ENCODE measurements at places on chromosomes 12 and 14.

GRCh38 chr12:85516667-85517325 lies 236.8 kb downstream of the ALX1 start:
- DNase-seq: no peak

DNA sequence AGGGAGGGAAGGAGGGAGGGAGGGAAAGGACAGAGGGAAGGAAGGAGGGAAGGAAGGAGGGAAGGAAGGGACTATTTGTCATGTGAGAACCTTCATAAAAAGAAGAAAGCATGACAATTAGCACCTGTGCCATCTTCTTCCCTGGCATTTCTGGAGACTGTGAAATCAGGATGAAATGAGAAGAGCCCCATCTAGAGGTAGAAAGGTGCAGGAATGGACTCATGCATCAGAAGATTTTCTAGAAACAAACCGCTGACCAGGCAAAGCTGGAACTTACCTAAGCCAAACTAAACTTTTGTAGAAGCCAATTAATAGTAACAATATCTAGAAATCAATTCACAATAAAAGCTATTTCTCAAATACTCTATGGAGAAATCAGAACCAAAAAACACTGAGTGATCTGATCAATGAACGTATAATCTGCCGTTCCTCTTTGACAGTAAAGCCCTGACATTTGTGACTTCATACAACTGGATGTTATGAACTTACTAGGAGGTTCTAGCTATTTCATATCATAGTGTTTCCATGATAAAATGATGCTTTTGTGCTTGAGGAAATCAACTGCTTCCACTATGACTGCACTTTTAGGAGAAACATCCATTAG lies 24.4 kb upstream of the CRACR2A start:
- no peak for DNase-seq

- DNase-seq: no peak
These were observed 74.4 kb downstream of the PRIMA1 start for GRCh38 chr14:93713726-93714405.

GRCh38 chr12:127079636-127080035 lies 1187.3 kb upstream of the TMEM132C start:
- DNase-seq: no peak

GRCh38 chr14:104545942-104546501 lies 33.5 kb upstream of the C14orf180 start:
- DNase-seq: no peak

Measured in hindlimb muscle (tissue), 1 donor.